ENCODE measurements at places on chromosomes 16 and 17.

- H3K36me3 ChIP-seq = no peaks in the 10 kb centered on the region
- peaks cover 25% of the 10 kb centered on the region for H3K27me3 ChIP-seq
- DNase-seq = no peak
- peak overlapping the region; percentile 77 for H3K4me3 ChIP-seq
These were observed 6.0 kb upstream of the PRDM7 start for GRCh38 chr16:90083139-90083538.

DNA sequence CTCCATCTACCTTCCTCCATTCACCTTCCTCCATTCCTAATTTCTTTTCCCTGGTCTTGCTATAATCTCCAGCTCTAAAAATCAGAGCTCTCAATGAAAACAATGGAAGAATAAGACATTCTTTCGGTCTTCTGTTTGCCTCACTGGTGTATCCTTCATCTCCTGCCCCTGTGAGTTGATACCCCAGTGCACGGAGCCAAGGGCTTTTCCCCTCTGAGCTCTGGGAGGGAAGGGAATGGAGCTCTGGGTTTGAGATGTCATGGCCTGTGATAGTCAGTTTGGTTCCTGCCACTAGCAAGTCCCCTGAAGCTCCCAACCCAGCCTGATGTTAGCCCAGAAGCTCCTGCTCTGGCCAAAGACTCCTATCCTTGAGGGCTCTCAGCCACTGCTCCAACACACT lies 36.6 kb upstream of the DNAH9 start:
- no peaks in the 10 kb centered on the region for H3K4me1 ChIP-seq
- no peaks in the 10 kb centered on the region for H3K27me3 ChIP-seq
- H3K4me3 ChIP-seq = no peak overlapping the region
- DNase-seq = no peak
- H3K27ac ChIP-seq = no peak overlapping the region
- H3K36me3 ChIP-seq = no peaks in the 10 kb centered on the region

DNA sequence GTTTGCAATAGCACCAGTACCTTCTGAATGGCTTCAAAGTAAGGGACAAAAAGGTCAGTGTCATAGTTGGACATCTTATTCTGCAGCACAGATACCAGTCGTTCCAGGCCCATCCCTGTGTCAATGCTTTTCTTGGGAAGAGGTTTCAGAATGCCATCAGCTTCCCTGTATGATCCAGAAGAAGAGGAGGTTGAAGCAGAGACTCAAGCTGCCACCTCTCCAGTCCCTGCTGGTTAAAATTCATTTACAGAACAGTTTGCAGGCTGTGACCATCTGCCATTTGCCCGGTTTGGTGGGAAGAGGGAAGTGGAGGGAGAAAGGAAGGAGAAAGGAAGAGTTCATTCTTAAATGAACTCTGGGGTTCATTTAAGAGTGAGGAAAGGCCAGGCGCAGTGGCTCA lies 18.4 kb upstream of the EXOSC6 start:
- peaks cover 2% of the 10 kb centered on the region for H3K4me1 ChIP-seq
- H3K27me3 ChIP-seq = no peaks in the 10 kb centered on the region
- no peak for DNase-seq
- H3K4me3 ChIP-seq = no peak overlapping the region
- H3K36me3 ChIP-seq = peaks cover 71% of the 10 kb centered on the region
- H3K27ac ChIP-seq = no peak overlapping the region

DNA sequence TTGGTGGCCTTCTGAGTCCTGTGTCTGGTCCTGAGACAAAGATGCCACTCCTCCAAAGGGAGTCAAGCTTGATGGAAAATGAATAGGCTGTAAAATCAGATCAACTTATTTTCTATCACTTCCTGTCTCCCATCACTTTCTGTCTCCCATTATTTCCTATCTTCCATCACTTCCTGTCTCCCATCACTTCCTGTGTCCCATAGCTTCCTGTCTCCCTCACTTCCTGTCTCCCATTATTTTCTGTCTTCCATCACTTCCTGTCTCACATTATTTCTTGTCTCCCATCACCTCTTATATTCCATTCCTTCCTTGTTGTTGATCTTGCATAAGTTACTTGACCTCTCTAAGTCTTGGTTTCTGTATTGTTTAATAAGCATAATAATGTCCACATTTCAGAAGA lies 418.5 kb upstream of the EEF2KMT start:
- H3K27ac ChIP-seq = no peak overlapping the region
- no peak for DNase-seq
- no peaks in the 10 kb centered on the region for H3K36me3 ChIP-seq
- H3K27me3 ChIP-seq = no peaks in the 10 kb centered on the region

DNA sequence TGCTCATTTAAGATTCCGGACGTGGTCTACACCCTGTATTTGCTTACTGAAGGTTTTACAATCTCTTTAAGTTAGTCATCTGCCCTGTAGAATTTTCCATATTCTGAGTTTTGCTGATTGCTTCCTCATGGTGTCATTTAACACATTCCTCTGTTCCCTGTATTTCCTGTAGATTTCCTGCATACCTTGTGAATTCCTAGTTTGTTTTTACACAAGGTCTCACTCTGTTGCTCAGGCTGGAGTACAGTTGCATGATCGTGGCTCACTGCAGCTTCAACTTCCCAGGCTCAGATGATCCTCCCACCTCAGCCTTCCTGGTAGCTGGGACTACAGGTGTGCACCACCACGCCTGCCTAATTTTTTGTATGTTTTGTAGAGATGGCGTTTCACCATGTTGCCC lies 66.8 kb downstream of the CMIP start:
- H3K36me3 ChIP-seq = peaks cover 5% of the 10 kb centered on the region
- no peak overlapping the region for H3K4me3 ChIP-seq
- H3K27me3 ChIP-seq = no peaks in the 10 kb centered on the region
- DNase-seq = no peak

DNA sequence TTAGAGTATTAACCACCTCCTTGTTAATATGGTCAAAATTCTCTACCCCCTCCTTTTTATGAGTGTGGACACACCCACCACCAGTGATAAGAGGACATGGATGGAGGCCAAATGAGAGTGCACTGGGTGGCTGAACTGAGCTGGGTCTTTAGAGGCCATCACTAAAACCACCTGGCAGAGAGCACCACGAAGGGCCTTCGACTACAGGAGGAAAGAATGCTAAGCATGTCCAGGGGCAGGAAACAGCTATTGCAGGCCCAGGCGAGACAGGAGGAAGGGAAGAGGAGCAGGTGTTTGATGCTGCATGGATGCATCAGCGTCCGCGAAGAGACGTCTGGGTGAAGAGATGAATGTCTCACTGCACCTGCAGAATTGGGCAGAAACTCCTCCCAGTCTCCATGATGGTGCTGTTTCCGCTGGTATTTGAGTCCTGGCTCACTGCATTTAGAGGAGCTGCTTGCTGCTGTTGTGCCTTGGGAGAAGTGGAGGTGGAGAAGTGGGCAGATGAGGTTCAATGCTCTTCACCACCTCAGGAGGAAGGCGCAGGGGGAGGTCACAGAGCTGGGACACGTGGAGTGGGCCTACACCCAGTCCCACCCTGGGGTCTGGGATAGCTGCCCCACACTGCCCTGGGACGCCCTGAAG lies 33.2 kb downstream of the SPHK1 start:
- no peak overlapping the region for H3K4me3 ChIP-seq
- DNase-seq = no peak
- no peaks in the 10 kb centered on the region for H3K27me3 ChIP-seq
- H3K36me3 ChIP-seq = no peaks in the 10 kb centered on the region

DNA sequence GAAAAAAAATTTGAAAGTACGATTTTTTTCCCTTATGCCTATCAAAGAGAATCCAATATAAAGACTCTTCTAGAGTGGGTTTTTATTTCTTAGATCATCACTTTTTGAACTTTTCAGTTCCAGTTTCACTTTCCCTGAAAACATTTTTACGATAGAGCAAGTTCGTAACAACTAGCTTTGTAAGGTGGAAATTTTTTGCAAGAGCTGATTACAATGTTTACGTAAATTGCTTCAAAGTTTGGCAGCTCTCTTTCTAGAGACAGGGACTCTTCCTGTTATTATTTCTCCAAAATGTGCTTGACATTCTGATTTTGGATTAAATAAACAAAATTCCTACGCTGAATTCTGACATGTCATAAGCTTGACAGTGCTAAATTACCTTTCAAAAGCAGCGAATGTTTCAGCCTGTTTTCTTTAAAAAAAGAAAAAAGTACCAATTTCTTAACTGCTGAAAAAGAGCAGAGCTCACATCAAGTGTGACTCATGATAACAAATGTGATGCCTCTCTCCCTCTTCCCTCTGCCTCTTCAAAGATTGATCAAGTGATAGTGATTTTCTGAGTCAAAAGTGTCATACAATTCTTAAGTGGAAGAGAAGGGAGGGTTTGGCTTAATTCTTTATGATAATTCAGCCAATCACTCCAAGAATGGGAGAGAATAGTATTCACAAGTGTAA lies 175.2 kb downstream of the KCNJ2 start:
- H3K27ac ChIP-seq = peak overlapping the region; percentile 14
- H3K4me3 ChIP-seq = peak overlapping the region; percentile 35
- DNase-seq = no peak
- peaks cover 7% of the 10 kb centered on the region for H3K4me1 ChIP-seq
- H3K27me3 ChIP-seq = no peaks in the 10 kb centered on the region

DNA sequence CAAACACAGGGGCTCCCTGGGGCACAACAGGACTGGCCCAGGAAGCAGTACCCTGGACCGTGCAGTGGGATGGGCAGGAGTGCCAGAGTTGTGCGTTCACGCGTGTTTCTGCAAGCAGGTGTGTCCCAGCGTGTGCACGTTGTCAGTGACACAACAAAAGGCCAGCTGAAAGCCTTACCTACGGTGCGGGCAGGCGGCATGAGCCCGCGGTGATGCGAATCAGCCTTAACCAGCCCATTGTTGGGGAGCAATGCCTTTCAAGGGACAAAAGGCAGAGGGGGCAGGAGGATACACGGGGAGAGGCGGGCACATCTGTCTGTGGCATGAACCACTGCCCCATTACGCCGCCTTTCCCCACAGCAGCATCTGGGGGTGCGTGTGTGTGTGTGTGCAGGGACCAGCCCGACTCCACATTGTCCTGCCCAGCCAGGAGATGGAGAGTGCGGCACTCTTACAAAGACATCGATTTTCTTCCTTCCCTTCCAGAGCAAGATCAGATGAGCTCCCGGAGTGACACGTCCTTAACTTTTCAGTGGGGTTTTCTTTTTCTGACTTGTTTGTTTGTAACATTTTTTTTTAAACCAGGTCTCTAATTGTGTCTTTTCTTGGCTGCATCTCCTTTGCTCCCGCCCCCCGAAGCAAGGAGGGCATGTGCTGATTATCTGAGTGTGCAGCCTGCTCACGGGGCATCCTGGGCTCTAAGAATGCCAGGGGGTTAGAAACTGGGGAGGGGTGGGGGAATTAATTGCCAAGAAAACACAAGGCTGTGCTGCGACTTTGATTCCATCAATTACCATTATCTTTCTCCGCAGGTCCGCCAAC lies 158.1 kb downstream of the ZNF423 start:
- H3K36me3 ChIP-seq = no peaks in the 10 kb centered on the region
- peaks cover 5% of the 10 kb centered on the region for H3K27me3 ChIP-seq
- no peak overlapping the region for H3K27ac ChIP-seq
- no peak overlapping the region for H3K4me3 ChIP-seq
- no peaks in the 10 kb centered on the region for H3K4me1 ChIP-seq
- no peak for DNase-seq

- peak overlapping the region; percentile 8 for H3K27ac ChIP-seq
- no peak for DNase-seq
- H3K4me3 ChIP-seq = no peak overlapping the region
- no peaks in the 10 kb centered on the region for H3K27me3 ChIP-seq
These were observed 5.4 kb upstream of the CRYBA1 start for GRCh38 chr17:29240968-29241963.

DNA sequence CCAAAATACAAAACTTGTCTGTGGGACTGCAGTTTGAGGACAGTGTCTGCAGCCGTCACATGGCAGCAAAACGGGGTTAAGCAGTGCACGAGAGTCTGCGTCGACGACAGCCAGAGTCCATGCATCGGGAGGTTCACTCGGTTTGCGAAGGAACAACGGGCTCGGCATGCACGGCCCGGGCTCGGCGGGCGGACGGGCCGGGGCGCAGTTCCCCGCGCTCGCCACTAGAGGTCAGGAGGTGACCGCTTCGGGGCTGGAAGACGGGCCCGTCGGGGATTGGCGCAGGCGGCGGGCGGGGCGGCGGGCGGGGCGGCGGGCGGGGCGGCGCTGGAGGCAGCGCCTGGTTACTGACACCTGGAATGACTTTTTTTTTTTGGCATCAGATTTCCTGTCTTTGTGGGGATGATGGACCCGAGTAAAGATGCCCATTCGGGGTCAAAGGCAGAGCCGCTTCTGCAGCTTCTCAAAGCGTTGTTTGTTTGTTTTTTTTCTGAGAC lies 6.5 kb downstream of the SCGB1C2 start:
- H3K27ac ChIP-seq = no peak overlapping the region
- peaks cover 1% of the 10 kb centered on the region for H3K4me1 ChIP-seq
- H3K4me3 ChIP-seq = no peak overlapping the region
- H3K27me3 ChIP-seq = peaks cover 4% of the 10 kb centered on the region
- no peaks in the 10 kb centered on the region for H3K36me3 ChIP-seq

GRCh38 chr17:63842173-63842539 lies 329 bp downstream of the SMARCD2 start:
- H3K36me3 ChIP-seq = peaks cover 21% of the 10 kb centered on the region
- peak overlapping the region; percentile 87 for H3K27ac ChIP-seq
- peak overlapping the region; percentile 97 for H3K4me3 ChIP-seq
- no peak for DNase-seq

DNA sequence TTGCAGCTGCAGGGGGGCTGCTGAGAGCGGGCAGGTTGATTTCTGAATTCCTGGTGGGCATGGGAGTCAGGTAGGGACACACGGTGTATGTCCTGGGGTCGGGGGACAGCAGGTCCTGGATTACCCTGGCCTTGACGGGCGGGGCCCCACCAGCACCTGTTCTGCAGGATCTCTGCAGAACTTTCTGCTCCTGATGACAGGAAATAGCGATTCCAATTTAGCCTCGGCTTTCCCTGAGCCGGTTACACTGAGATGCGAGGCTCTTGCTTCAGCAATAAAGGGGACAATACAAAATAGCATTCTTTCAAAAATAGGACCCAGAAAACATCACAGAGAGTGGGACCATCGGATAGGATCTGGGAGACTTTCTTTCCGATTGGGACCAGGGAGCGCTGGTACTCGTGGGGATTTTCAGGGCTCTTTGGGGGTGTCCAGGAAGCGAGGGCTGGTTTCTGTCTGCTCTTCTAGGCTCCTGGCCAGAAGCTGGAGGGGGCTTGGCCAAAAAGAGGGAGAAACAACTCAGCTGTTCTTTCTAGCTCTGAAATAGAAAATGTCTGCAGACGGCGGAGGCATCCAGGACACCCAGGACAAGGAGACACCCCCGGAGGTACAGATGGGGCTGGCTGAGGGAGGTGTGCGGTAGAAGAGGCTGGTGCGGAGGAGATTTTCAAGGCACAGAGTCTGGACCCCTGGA lies 642 bp downstream of the ZNF205 start:
- H3K36me3 ChIP-seq = no peaks in the 10 kb centered on the region
- H3K27me3 ChIP-seq = peaks cover 27% of the 10 kb centered on the region
- peaks cover 2% of the 10 kb centered on the region for H3K4me1 ChIP-seq
- H3K27ac ChIP-seq = no peak overlapping the region
- H3K4me3 ChIP-seq = no peak overlapping the region

DNA sequence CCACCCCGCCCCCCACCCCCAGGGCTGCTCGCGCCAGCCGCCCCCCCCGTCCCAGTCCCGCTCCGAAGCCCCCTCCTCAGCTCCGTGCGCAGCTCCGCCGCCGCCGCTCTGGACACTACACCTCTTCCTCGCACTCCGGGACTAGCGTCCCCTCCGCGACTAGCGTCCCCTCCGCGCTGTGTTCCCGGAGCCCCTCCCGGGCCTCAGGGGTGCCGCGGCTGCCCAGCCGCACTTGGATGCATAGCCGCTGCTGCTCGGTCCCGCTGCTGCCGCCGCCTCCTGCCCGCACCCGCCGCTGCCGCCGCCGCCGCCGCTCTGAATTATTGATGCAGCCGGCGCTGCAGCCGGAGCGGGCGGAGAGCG lies at the start of gene CBLN1:
Gene CBLN1, minus strand, starts transcription at position 359 of the 363 bp plus-strand sequence. CDS start 373 bp downstream, outside the sequence.
- H3K27me3 ChIP-seq = peaks cover 72% of the 10 kb centered on the region
- peak within 1 kb of the TSS; percentile 21 for H3K4me3 ChIP-seq
- DNase-seq = no peak
- H3K4me1 ChIP-seq = peaks cover 4% of the 10 kb centered on the region

Data from activated CD4-positive, alpha-beta memory T cell treated with anti-CD3 and anti-CD28 coated beads, Interleukin-2, amount 10 ng/mL, durations not matched to agents 7 days and 5 days (primary cell).